ENCODE measurements at places on chromosomes 6 and 20.

- no peak for DNase-seq
Measured at GRCh38 chr6:72290620-72291019, 331.2 kb upstream of the KCNQ5 start.

DNA sequence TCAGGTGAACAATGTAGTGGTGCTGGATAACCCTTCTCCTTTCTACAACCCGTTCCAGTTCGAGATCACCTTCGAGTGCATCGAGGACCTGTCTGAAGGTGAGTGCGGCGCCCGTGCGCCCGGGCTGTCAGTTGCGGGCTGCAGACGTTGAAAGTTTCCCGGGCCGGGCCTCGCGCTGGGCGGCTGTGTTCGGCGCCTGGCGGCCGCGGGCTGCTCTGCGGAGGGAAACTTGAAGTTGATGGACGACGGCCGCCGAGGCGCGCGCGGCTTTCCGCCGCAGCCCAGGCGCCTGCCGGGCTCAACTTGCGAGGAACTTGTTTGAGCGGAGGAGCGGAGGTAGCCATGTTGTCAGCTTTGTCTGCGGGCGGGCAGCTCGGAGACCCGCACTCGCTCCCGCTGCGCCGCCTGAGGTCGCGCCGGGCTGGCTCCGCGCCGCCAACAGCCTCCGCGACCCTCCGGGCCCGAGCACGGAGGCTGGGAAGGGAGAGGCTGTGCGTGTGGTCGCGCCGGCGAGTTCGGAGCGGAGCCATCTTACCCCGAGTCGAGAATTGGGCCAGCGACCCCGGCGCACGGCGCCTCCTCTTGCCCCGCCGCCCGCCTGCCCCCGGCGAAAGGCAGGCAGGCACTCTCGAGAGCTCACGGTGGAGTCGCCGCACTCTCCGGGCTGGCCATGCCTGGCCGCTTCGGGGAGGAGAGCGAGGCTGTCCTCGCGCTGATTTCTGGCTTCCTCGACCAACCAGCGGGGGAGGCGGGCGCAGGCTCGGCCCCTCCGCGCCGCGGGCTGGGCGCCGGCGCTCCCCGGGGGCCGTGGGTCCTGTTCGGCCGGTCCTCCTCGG lies 691 bp downstream of the ASF1A start:
- DNase-seq, result peak; percentile 80

- DNase-seq, result no peak
Measured at GRCh38 chr6:148367411-148368024, 24.9 kb downstream of the SASH1 start.

GRCh38 chr20:36777167-36777566 lies 3.6 kb upstream of the DSN1 start:
- DNase-seq, result no peak

DNA sequence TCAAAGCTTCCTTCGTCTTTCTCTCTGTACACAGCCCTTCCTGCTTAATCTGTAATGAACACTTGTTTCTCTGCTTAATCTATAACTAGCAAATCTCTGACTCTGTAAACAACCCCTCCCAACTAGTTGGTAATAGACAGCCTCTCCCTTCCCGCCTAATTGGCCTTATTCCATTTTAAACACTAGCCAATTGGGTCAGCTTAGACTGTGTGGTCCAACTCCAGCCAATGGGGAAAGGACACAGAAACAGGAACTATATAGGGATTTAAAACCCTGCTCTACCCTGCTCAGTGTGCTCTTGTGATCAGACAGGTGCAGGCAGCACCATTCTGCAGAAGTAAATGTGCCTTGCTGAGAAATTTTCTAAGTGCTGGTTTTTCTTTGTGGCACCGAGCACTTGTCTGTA lies 18.5 kb downstream of the CHD6 start:
- DNase-seq, result no peak

DNA sequence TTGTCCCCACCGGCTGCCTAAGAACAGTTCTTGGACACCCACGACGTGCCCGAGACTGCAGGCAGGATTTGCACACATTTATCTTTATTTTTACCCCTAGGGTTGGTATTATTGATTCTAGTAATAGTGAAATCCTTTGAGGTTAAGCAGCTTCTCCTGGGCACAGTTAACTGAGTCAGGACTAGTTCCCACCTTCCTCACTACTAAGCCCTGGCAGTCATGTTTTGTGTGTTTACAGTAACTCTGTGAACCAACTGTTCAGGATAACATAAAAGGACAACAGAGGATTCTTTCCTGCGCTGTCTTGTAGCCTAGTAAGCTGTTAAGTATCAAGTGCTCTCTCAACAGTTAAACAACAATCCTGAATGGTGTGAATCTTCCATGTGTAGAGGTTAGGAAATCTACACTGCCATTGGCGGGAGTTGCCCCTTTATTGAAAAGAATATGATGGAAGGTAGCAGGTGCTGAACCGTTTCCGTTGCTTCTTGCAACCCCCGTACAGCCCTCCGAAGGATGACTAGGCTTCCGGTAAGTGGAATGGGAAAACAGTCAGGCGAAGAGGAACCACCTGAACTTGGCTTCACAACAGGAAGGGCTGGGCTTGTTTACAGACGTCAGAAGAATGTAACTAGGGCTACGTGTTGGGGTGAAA lies 979 bp upstream of the SOD2 start:
- DNase-seq, result peak; percentile 47

DNA sequence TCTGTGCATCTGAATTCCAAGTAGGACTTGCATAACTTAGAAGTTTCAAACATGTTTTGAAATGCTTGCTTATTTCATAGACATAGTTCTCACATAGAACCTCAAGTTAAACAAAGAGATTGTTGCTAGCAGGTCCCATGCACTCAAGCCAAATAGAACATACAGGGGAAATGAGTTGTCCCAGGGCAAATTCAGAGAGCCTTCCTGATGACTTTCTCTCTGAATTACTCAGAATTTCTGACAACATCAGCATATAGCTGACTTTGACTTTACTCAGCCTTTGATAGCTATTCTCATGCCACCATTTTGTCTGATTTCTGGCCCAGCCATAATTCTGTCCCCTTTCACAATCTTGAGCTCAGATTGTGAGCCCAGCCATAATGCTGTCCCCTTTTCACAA lies 333.2 kb upstream of the PLCB4 start:
- no peak for DNase-seq

DNA sequence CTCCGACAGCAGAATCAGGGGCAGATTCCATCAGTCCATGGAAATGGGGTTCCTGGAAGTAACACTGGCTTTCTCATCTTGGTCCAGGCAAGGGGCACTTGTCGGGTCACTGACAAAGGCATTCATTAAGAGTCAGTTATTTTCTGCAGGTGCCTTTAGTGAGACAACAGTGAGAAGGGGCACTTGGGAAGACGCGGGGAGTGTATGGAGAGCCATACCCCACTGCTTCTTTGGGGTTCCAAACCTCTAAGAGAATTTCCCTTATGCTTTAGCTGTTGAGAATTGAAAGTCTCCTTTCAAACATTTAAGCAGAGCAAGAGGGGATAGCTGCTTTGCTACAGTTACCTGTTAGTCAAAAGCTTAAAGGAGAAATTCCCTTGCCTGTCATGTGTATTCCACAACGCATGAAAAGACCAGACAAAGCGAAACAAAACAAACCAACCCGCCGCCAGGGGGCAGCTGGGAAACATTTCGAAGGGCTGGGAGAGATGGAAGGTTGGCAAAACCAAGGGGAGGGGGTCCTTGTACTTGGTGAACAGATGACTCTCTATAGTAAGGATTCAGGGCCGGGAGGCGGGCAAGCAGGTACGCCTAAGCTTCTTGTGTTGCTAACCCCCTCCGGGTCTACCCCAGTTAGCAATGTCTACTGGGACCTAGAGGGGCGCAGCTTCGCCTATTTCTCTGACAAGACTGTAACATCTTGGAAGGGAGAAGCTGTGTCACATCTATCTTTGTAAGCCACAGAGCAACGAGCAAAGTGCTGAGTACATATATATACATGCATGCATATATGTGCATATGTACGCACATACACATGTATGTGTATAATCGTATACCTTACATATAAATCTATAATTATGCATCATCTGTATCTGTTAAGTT lies 474.9 kb upstream of the AGPAT4 start:
- peak; percentile 39 for DNase-seq

GRCh38 chr20:1906361-1907051 lies 11.3 kb downstream of the SIRPA start:
- no peak for DNase-seq

DNA sequence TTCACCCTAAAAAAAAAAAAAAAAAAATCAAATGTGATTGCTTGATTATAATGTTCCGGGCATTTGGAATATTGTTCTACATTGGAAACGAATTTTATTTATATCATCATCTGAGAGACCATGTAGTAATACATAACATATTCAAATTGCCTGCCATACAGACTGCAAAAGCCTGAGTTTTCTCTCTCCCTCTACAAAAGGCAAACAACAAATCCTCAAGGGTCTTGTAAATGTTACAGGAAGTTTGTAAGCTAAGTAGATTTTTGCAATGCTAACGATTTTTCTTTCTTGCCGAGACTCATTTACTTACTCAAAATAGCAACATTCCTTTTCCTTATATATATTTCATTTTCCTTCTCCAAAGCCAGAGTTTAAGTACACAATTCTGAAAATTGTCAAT lies 49.0 kb upstream of the HTR1E start:
- DNase-seq, result no peak

GRCh38 chr6:166456395-166457156 lies 73.8 kb upstream of the MPC1 start:
- DNase-seq, result peak; percentile 39

- DNase-seq, result no peak
Measured at GRCh38 chr6:117469356-117469755, 13.1 kb upstream of the DCBLD1 start.

GRCh38 chr6:92495242-92495641 lies 924.1 kb downstream of the EPHA7 start:
- DNase-seq, result no peak

GRCh38 chr6:149922642-149923326 lies at the start of gene RAET1G:
TSS of gene RAET1G (minus strand) at chr6:149923121. CDS start at chr6:149923010, 111 bp downstream.
- peak; percentile 50 for DNase-seq

- DNase-seq, result no peak
Measured at GRCh38 chr6:116431964-116432595, 29.1 kb upstream of the CALHM6 start.

DNA sequence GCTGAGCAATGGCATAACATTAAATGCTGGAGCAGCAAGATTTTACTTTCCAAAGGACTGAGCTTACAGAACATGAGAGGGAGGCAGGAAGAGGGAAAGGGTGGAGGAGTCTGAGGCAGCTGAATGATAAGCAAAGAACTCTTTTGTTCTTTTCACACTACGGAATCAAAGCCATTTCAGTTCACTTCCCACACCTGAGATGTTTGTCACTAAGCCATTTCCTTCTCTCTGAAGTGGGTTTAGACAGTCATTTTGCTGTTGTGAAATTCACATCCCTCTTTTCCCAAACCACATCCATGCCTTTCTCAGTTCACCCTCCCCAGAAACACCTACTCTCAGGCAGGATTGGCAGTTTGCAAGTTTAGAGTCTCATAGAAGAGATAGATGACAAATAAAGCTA lies 267.9 kb downstream of the ADGRG6 start:
- peak; percentile 15 for DNase-seq

GRCh38 chr6:135227758-135228157 lies 46.6 kb downstream of the MYB start:
- DNase-seq, result no peak

DNA sequence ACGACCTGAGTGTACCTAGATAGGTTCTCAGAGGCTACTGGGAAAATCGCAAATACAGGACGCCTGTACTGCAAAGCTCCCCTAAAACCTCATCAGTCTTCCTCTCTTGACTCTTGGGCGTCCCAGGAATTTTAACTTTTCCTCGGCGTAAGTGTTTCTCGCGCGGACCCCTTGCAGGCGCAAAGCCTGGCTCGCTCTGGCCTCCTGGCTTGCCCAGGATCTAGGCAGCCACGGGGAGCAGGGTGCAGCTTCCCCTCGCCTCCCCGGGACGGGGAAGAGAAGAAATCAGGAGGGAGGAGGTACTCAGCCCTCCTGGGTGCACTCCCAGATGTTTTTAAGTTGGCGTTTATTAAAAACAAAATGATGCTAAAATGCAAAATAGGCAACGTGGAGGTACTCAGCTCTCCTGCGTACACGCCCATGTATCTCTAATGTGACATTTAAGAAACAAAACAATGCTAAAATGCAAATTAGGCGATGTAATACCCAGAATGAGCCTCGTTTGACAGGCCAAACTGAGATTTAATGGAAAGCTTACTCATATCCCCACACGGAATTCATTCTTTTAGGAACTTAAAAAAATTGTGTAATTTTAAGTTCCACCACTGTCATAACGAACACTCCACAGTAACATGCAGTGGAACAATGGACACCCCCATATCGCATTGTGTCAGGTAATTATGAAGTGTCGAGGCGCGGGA lies 1.6 kb upstream of the SOBP start:
- no peak for DNase-seq

- DNase-seq, result no peak
Measured at GRCh38 chr6:43506171-43506570, 4.0 kb downstream of the LRRC73 start.

GRCh38 chr6:116034327-116034726 lies 26.4 kb downstream of the FRK start:
- no peak for DNase-seq

GRCh38 chr6:155181498-155181897 lies 82.3 kb upstream of the CLDN20 start:
- peak; percentile 86 for DNase-seq

- no peak for DNase-seq
Measured at GRCh38 chr6:112502351-112503090, 155.4 kb downstream of the RFPL4B start.

DNA sequence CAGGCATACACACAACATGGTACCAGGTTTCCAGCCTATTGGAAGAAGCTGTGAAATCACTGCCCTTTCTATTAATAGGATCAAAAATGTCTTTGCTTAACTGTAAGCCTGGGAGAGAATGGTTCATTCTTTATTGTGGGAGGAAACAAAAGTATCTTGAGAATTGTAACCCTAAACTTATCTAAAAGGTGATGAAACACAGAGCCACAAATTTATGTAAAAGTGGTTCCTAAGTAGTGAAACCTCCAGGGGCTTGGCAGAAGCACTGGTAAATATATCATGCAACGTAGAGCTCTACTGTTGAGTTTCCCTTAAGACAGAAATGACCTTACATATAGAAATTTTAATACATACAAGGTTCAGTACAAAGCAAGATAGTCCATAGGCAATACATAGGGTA lies 17.2 kb upstream of the NOX3 start:
- no peak for DNase-seq

DNA sequence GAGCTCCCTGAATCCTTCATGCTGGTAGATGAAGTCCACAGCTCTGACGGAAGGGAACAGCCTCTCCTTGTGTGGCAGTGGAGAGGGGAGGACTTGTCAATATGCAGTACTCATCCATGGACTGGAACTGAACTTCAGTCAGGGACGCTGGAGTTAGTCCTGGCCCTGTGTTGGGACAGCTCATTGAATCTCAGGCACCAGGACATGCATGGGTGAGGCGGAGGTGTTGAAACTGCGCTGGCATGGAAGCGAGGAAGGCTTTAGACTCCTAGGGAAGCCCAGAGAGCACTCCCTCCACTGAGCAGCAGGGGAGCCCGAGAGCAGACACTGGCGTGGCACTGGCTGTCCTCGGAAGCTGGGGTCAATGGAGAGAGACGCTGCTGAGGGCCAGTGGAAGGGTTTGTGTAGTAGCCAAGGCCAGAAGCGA lies 161.3 kb upstream of the GGTLC1 start:
- peak; percentile 15 for DNase-seq

GRCh38 chr20:37640600-37641561 lies 52.9 kb upstream of the CTNNBL1 start:
- DNase-seq, result no peak

GRCh38 chr6:82080767-82081166 lies 166.8 kb downstream of the IBTK start:
- no peak for DNase-seq
